Activated B cell treated with CpG ODN at 0.5 μM for 24 hours (primary cell): ENCODE measurements at places on chromosomes 2 and 18. TPM values are rescaled to one million over a fixed set of nuclear protein-coding genes. Genes with fewer than 3 reads are reported as not detected.

- H3K27ac ChIP-seq: no peak overlapping the region
- no peaks in the 10 kb centered on the region for H3K27me3 ChIP-seq
- H3K4me3 ChIP-seq: no peak overlapping the region
- no peaks in the 10 kb centered on the region for H3K36me3 ChIP-seq
Measured at GRCh38 chr18:3100498-3101132, 87.7 kb upstream of the LPIN2 start.

DNA sequence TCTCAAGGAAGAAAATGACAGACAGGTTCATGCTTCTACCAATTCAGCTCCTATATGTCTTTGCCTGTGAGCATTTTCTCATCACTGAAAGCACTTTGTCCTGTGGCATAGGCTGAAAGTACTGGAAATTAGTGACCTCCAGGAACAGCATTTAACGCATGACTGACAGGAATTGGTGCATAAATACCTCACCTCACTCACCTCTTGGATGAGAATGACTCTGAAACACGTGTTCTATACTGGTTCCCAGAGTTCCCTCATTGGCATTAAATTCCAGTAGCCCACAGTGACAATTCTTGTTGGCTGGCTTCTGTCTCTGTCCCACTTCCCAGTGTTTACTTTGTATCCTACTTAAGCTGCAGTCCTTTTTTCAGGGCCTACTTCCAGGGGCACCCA lies 83.4 kb upstream of the MAPRE2 start:
- H3K4me3 ChIP-seq: no peak overlapping the region
- no peaks in the 10 kb centered on the region for H3K4me1 ChIP-seq
- peaks cover 24% of the 10 kb centered on the region for H3K27me3 ChIP-seq
- no peaks in the 10 kb centered on the region for H3K36me3 ChIP-seq

GRCh38 chr2:126359494-126359893 lies 296.5 kb upstream of the GYPC start:
- H3K4me1 ChIP-seq: no peaks in the 10 kb centered on the region
- H3K36me3 ChIP-seq: no peaks in the 10 kb centered on the region
- DNase-seq: no peak
- H3K27ac ChIP-seq: no peak overlapping the region
- no peak overlapping the region for H3K4me3 ChIP-seq

GRCh38 chr18:22639026-22639463 lies 221.3 kb upstream of the CTAGE1 start:
- no peaks in the 10 kb centered on the region for H3K4me1 ChIP-seq
- no peak overlapping the region for H3K4me3 ChIP-seq
- no peaks in the 10 kb centered on the region for H3K27me3 ChIP-seq
- no peak for DNase-seq
- no peaks in the 10 kb centered on the region for H3K36me3 ChIP-seq

- no peak overlapping the region for H3K4me3 ChIP-seq
- no peak overlapping the region for H3K27ac ChIP-seq
- DNase-seq: peak; percentile 35
- H3K36me3 ChIP-seq: no peaks in the 10 kb centered on the region
Measured at GRCh38 chr2:24382363-24383073, 22.2 kb upstream of the ITSN2 start.

- H3K4me3 ChIP-seq: no peak overlapping the region
- peaks cover 31% of the 10 kb centered on the region for H3K4me1 ChIP-seq
- no peaks in the 10 kb centered on the region for H3K36me3 ChIP-seq
- H3K27me3 ChIP-seq: no peaks in the 10 kb centered on the region
- no peak for DNase-seq
Measured at GRCh38 chr2:45816272-45816671, 164.8 kb downstream of the PRKCE start.

DNA sequence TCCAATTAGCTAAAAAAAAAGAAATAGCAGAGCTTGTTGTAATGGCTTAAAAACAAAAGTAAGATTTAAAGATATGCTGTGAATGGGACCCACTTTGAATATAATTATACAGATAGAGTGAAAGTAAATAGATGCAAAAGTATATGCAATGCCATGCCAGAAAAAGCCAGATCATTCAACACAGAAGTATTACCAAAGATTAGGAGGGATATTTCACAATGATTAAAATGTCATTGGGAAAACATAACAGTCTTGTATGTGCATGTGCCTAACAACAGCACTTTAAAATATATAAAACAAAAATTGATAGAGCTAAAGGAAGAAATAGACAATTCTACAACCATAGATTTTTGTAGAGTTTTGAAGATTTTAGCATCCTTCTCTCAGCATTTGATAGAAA lies 19.9 kb upstream of the SIGLEC15 start:
- H3K4me1 ChIP-seq: no peaks in the 10 kb centered on the region
- no peak overlapping the region for H3K27ac ChIP-seq
- peaks cover 18% of the 10 kb centered on the region for H3K27me3 ChIP-seq
- DNase-seq: no peak
- H3K36me3 ChIP-seq: no peaks in the 10 kb centered on the region

DNA sequence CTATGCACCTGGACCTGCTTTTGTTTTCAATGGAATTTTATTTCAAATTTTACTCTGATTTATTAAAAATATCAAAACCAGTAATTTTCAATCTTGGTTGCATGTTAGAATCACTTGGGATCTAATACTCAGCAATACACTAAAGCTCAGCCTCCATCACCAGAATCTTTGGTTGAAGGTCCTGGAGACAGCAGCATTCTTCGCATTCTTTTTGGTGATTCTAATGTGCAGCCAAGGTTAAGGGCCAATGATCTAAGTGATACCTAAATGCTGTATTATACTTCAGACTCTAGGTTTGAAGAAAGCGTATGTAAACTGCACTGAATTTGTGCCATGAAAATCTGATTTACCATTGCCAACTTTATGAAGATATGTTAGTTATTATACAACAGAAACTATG lies 493.1 kb downstream of the XIRP2 start:
- H3K27ac ChIP-seq: no peak overlapping the region
- H3K27me3 ChIP-seq: no peaks in the 10 kb centered on the region
- DNase-seq: no peak
- H3K4me3 ChIP-seq: no peak overlapping the region
- no peaks in the 10 kb centered on the region for H3K4me1 ChIP-seq

DNA sequence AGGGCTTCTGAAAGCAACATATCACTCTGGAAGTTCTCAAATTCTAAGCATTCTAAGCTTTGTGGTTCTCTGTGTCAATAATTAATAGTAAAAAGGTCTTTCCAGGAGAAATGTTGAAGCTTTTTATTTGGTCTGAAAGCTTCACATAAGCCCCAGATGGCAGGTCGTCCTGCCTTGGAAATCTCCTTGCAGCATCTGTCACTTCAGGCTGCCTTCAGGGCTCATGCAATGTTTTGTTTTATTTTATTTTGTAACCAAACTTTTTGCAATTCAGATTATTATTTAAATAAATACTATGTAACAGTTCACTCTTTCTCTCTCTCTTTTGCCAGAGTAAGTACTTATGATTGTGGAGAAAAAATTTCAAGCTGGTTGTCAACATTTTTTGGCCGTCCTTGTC lies 46.7 kb upstream of the FHOD3 start:
- H3K4me1 ChIP-seq: peaks cover 5% of the 10 kb centered on the region
- DNase-seq: no peak
- no peaks in the 10 kb centered on the region for H3K36me3 ChIP-seq
- no peak overlapping the region for H3K4me3 ChIP-seq
- H3K27me3 ChIP-seq: peaks cover 31% of the 10 kb centered on the region

DNA sequence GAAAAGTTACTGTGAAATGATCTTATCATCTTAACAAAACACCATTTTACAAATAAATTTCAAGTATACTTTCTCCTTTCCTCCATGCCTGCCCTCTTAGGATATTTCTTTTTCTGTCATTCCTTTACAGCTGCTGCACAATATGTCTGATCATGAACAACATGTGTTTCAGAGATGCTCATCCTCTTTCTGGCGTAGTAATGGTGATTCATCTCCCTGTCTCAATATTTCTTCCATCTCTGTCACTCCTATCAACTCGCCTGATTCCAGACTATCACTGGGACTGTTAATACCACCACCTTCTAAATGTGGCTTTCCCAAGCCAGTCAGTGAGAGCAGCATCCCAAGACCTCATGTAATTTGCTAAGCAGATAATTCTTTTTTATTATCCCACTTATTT lies 290.5 kb downstream of the GULP1 start:
- H3K27ac ChIP-seq: no peak overlapping the region
- no peaks in the 10 kb centered on the region for H3K4me1 ChIP-seq
- H3K36me3 ChIP-seq: no peaks in the 10 kb centered on the region
- no peak overlapping the region for H3K4me3 ChIP-seq
- no peak for DNase-seq

GRCh38 chr2:70716951-70717350 lies 51.0 kb downstream of the ADD2 start:
- H3K36me3 ChIP-seq: peaks cover 4% of the 10 kb centered on the region
- H3K4me1 ChIP-seq: no peaks in the 10 kb centered on the region
- no peak overlapping the region for H3K4me3 ChIP-seq
- no peak overlapping the region for H3K27ac ChIP-seq
- H3K27me3 ChIP-seq: no peaks in the 10 kb centered on the region
- no peak for DNase-seq

GRCh38 chr2:69789772-69790600 lies 39.5 kb upstream of the GMCL1 start:
- H3K4me3 ChIP-seq: peak overlapping the region; percentile 81
- peaks cover 41% of the 10 kb centered on the region for H3K4me1 ChIP-seq
- H3K36me3 ChIP-seq: peaks cover 6% of the 10 kb centered on the region
- no peak for DNase-seq

DNA sequence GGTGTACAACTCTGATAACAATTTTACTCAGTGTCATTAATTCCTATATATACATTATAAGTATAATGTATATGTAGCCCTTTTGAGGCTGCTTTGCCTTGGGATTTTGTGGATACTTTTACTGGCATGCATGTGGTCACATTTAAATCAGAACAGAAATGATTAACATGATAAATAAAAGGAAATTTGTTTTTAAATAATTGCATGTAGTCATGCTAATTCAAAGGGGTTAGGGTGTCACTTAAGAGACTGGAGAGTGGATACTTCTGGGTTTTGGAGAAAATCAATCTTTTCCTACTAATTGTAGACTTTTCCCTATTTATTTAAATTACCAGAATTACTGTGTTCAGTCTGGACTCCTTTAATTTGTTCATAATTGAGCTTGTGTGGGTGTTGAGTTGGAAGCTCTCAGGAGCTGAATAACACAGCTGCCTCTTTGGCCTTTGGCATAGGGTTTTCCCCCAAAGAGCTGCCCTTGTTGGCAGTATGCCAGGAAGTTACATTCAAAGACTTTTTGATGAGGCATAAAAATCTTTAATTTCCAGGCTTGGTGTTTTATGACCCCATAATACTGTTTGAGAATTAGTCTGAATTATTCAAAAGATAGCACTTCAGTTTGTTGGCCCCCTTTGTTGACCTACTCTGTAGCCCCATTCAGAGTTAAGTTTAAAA lies 484.7 kb upstream of the NRP2 start:
- no peaks in the 10 kb centered on the region for H3K27me3 ChIP-seq
- DNase-seq: no peak
- no peaks in the 10 kb centered on the region for H3K4me1 ChIP-seq
- H3K27ac ChIP-seq: no peak overlapping the region
- H3K36me3 ChIP-seq: no peaks in the 10 kb centered on the region
- H3K4me3 ChIP-seq: no peak overlapping the region

DPYSL5 gene
- not detected in 2 replicates for total RNA-seq

OSR1 gene
- total RNA-seq: not detected in 2 replicates

ALK gene
- total RNA-seq: not detected in 2 replicates

CARF gene
- total RNA-seq: 10.6 and 12.0 TPM in 2 replicates

SLC9A4 gene
- total RNA-seq: 0.05 and 0.11 TPM in 2 replicates

CXCR1 gene
- total RNA-seq: not detected in 2 replicates

ALPG gene
- total RNA-seq: not detected in 2 replicates
